ENCODE measurements at places on chromosomes 3 and 15.

DNA sequence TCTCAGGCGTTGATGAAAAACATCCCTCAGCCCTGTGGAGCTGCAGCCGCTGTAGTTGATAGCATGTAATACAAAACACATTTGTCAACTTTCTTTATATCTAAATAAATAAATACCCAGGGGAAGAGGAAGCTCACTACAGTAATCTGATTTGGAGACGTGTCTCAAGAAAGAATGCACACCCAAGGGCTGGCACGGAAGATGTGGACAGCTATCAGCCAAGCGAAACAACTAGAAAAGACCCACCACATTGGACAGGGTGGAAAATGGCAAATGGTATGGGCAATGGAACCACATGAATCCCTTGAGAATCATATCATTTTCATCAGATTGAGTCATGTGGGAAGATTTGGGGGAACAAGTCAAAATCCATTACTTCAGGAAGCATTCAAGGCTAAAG, 43.1 kb upstream of the ALDH1A3 start:
- DNase-seq = no peak

- no peak for DNase-seq
Observed at GRCh38 chr3:184500344-184500923, 61.2 kb upstream of the EPHB3 start.

DNA sequence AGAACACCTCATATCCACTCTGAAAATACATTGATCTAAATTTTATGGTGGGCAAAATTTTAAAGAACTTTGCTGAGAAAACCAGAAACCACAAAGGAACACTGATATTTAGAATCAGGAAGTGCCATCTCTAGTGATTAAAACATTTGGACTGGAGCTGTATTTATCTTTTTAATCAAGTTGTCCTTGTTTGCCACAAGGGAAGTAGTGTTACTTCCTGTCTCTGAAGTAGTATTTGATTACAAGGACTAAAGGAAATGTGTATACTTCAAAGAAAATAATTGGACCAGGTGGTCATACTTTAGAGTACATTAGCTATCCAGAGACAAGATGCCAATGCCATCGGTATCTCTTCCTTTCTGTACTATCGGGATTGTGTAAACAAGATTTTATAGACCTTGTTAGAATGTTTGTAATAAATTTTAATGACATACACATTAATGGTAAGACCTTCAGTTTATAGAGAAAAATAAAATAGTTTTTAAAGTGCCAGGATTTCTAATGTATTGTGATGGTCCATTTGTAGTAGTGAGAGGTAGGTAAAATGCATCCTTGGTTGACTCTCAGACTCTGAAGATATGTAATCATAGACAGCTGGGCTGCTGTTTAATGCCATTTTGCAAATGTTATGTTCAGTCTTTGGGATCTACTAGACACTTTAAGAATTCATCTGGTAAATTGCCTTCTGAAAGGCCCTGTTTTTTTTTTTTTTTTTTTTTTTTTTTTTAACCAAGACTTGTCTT, 131.9 kb downstream of the B3GALNT1 start:
- DNase-seq = no peak

GRCh38 chr3:194261581-194262063, 89.5 kb downstream of the CPN2 start:
- no peak for DNase-seq

GRCh38 chr15:45231864-45232562, 20.0 kb upstream of the SLC28A2 start:
- DNase-seq = no peak

Data from activated CD4-positive, alpha-beta T cell treated with anti-CD3 and anti-CD28 coated beads, Interleukin-2, amount 50 U/mL, for 48 hours (primary cell).